A549 treated with CORT108297 at 1 μM for 4 hours (cell line): ENCODE measurements at places on chromosomes 2 and 18. TPM values are rescaled to one million over a fixed set of nuclear protein-coding genes. Genes with fewer than 3 reads are reported as not detected.

Gene DPP4
- total RNA-seq = 0.36 to 0.73 TPM (median 0.54 TPM) in 5 replicates

Gene ACVR1C
- 0.02 TPM in 3 of 5 replicates, not detected in the others for total RNA-seq

Gene SERPINB10
- total RNA-seq = not detected in 5 replicates

Gene OTOS
- 0.19 TPM in 1 of 5 replicates, not detected in the others for total RNA-seq

Gene EMILIN1
- 0.37 to 0.50 TPM (median 0.47 TPM) in 5 replicates for total RNA-seq

Gene FSIP2
- not detected in 5 replicates for total RNA-seq

Gene TFCP2L1
- total RNA-seq = 2.9 to 4.9 TPM (median 3.3 TPM) in 5 replicates

Gene VIT
- total RNA-seq = 0.04 TPM in 1 of 5 replicates, not detected in the others

Gene CMPK2
- 0.87 to 1.2 TPM (median 1.1 TPM) in 5 replicates for total RNA-seq

Gene ANKRD23
- total RNA-seq = 0.72 to 2.6 TPM (median 2.2 TPM) in 5 replicates

Gene DOK1
- 3.4 to 5.4 TPM (median 4.5 TPM) in 5 replicates for total RNA-seq

Gene MPP4
- total RNA-seq = 0.06 to 0.21 TPM (median 0.11 TPM) in 5 replicates

Gene EPAS1
- total RNA-seq = 96.5 to 117 TPM (median 111 TPM) in 5 replicates

Gene TOGARAM2
- total RNA-seq = 0.08 to 0.23 TPM (median 0.19 TPM) in 5 replicates

Gene CXCR1
- total RNA-seq = not detected in 5 replicates

Gene SPC25
- total RNA-seq = 15.7 to 21.5 TPM (median 20.3 TPM) in 5 replicates

Gene TNS1
- total RNA-seq = 5.6 to 15.2 TPM (median 10.9 TPM) in 5 replicates

Gene CREG2
- total RNA-seq = 6.9 to 11.3 TPM (median 10.2 TPM) in 5 replicates

Gene ALS2
- 10.6 to 13.8 TPM (median 11.5 TPM) in 5 replicates for total RNA-seq

Gene KRTCAP3
- total RNA-seq = 0.17 to 0.76 TPM (median 0.62 TPM) in 5 replicates
